Activated CD4-positive, CD25-positive, alpha-beta regulatory T cell (primary cell): ENCODE measurements at places on chromosomes 6 and 20.

GRCh38 chr6:16950302-16950701, 151.5 kb upstream of the STMND1 start:
- no peak for DNase-seq

DNA sequence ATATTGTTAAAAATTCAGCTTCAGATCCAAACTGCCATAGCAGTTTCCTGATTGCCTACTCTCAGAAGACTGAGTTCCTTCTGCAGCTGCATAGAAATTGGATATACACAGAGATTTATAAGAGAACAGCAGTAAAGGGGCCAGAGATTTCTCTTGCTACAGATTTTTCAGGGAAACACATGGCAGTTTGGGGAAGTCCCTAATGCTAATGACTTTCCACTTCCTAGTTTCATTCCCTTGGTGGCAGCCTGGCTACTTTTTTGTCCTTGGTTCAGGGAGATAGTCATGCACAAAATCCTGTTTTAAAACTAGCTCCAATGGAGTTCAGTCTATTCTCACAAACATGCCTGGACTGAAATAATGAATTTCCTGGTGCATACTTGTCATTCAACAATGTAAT, 125.3 kb upstream of the PLCB4 start:
- DNase-seq, result no peak

GRCh38 chr20:6976106-6976900, 208.8 kb downstream of the BMP2 start:
- no peak for DNase-seq

DNA sequence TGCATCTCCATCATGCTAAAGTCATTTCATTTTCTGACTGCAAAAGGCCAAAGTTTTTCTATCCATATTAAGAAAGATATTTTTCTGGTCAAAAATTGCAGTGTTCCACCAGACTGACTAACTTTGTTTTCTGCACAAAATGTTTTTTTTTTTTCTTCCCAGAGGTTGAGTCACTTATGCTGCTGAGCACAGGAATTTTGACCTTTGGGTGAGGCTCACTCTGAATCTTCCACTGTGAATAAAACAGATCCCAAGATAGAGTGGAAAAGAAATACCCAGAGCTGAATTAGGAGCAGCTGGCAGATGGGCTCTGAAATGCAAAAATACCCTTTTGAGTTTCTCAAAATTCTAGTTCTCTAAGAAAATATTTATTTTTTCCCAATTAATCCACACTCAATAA, 996.8 kb downstream of the KIF16B start:
- DNase-seq, result no peak
